ENCODE measurements at places on chromosomes 2 and 18. TPM values are rescaled to one million over a fixed set of nuclear protein-coding genes. Genes with fewer than 3 reads are reported as not detected.

GRCh38 chr18:66344227-66344626 lies 259.7 kb downstream of the CDH19 start:
- no peak overlapping the region for H3K4me3 ChIP-seq
- no peaks in the 10 kb centered on the region for H3K36me3 ChIP-seq
- no peaks in the 10 kb centered on the region for H3K27me3 ChIP-seq
- DNase-seq, result no peak
- no peak overlapping the region for H3K27ac ChIP-seq

DNA sequence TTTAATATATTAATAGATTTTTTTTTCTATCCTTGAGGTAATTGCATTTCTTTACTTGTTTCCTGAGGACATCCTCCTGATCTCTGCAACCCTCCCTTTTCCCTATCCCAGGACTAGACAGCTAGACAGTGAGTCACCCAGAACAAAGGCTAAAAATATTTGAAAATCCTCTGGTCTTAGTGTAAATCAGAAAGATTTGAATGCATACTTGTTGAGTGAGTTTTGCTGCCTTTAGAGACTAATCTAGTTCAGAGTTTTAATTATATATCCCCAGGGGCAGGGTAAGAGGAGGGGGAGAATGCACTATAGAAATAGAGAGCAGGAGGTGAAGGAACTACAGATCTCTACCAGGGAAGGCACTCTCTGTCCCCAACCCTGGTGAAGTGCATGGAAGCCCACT lies 202.3 kb upstream of the TCF4 start:
- no peaks in the 10 kb centered on the region for H3K4me1 ChIP-seq
- no peaks in the 10 kb centered on the region for H3K36me3 ChIP-seq
- H3K27ac ChIP-seq, result no peak overlapping the region
- no peaks in the 10 kb centered on the region for H3K27me3 ChIP-seq
- DNase-seq, result no peak
- H3K4me3 ChIP-seq, result no peak overlapping the region

- H3K27ac ChIP-seq, result no peak overlapping the region
- no peaks in the 10 kb centered on the region for H3K36me3 ChIP-seq
- no peaks in the 10 kb centered on the region for H3K27me3 ChIP-seq
- peak; percentile 79 for DNase-seq
- H3K4me1 ChIP-seq, result no peaks in the 10 kb centered on the region
These were observed 256.5 kb downstream of the TPGS2 start for GRCh38 chr18:36572135-36572856.

The TMEM247 gene
- total RNA-seq, result not detected

- peaks cover 20% of the 10 kb centered on the region for H3K36me3 ChIP-seq
- no peak overlapping the region for H3K27ac ChIP-seq
- H3K4me1 ChIP-seq, result no peaks in the 10 kb centered on the region
These were observed 45.9 kb downstream of the MBOAT2 start for GRCh38 chr2:8957628-8958027.

The CHRND gene
- total RNA-seq, result 0.11 TPM

DNA sequence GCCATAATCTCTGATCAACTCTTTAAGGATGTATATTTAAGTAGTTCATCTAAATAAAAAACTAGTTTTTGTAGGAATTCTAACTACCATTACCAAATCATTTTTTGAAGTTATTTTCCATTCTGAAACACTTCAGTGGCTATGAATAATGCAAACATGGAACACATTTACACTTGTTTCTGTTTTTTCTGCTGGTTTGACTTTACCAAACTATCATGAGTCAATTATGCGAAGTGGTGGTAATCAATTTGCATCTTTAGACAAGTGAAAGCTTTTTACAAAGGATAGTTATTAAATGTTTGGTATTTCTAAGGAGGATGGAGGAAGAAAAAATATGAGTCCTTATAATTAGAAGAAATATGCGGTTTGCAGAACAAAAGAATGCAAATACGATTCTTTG lies 202.0 kb upstream of the MMADHC start:
- H3K27ac ChIP-seq, result no peak overlapping the region
- no peaks in the 10 kb centered on the region for H3K36me3 ChIP-seq
- H3K4me1 ChIP-seq, result no peaks in the 10 kb centered on the region
- H3K4me3 ChIP-seq, result no peak overlapping the region

DNA sequence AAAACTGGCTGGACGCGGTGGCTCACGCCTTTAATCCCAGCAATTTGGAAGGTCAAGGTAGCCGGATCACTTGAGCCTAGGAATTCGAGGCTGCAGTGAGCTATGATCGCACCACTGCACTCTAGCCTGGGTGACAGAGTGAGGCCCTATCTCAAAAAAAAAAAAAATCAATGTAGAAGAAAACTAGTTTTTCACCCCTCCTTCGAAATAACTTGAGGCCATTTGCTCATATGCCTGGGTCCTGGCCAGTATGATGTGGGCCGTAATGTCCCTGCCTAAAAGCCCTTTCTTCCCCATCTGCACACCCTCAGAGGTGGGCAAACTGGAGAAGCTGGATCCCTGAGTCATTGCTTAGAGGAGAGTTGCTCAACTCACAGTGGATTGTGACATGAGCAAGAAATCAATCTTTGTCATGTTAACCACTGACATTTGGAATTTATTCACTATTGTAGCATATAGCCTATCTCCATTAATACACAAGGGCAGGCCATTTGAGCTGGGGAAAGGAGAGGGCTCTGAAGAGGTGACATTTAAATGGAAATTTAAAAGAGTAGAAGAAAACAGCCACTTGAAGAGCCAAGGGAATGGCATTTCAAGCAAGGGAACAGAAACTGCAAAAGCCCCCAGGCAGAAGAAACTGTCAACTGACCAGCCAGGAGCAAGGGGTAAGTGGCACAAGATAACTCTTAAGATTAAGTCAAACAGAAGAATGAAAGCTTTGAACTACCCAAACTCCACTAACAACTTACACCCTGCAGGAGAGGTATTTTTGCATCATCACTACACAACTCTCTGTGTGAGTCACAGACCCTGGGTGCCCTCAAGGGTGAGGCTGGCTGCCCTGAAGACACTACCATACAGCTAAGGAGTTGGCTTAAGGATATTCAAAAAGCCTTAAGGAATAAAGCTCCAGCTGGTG lies 7.6 kb upstream of the METTL21A start:
- no peak for DNase-seq
- H3K27me3 ChIP-seq, result no peaks in the 10 kb centered on the region
- no peak overlapping the region for H3K27ac ChIP-seq
- H3K36me3 ChIP-seq, result no peaks in the 10 kb centered on the region
- no peaks in the 10 kb centered on the region for H3K4me1 ChIP-seq

DNA sequence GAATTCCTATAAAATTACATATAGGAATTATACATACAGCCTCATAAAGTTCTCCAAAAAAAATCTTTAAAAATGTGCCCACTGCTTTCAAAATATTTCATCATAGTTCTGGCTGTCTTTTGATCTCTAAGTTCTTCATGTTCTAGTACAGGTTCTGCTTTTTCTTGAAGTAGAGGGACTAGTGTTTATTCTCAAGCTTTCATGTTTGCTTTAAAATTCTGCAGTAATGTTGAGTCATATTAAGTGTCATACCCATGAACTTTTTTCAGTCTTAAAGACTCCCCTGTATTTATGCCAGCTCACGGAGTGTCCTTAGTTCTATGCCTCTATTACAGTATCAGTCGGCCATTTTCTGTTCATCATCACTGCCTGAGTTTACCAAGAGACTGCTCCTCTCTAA lies 54.8 kb upstream of the CCDC141 start:
- peaks cover 2% of the 10 kb centered on the region for H3K4me1 ChIP-seq
- H3K4me3 ChIP-seq, result no peak overlapping the region
- no peaks in the 10 kb centered on the region for H3K27me3 ChIP-seq
- DNase-seq, result no peak
- no peak overlapping the region for H3K27ac ChIP-seq
- H3K36me3 ChIP-seq, result peaks cover 33% of the 10 kb centered on the region

The KRTCAP3 gene
- total RNA-seq, result 25.9 TPM

DNA sequence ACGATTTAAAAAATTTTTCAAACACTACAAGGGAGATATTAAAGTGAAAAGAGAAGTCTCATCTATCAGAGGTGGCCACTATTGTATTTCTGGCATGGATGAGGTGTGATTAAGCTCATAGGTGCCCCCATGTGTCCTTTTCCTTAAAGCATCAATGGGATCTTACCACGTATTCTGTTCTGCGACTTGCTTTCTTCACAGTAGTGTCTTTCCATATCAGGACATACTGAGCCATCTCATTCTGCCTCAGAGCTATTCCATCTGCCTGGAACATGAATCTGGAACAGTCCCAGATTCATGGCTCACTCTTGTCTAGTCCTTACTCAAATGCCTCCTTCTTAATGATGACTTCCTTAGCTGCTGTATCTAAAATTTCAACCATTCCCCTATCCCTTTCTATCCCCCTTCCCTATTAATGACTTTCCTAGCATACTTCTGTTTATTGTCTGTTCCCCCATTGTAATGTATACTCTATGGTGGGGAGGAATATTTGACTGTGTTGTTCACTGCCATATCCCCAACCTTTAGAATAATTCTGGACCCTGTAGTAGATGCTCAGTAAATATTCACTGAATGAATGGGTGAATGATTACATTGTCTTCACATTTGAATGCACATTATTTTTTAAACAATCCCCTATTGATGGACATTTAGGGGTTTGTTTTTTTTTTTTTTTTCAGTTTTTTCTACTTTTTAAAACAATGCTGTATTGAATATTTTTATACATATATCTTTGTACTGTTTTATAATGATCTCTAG lies 11.1 kb downstream of the STAMBP start:
- peaks cover 60% of the 10 kb centered on the region for H3K36me3 ChIP-seq
- H3K27ac ChIP-seq, result no peak overlapping the region
- DNase-seq, result no peak
- H3K4me3 ChIP-seq, result no peak overlapping the region
- H3K27me3 ChIP-seq, result no peaks in the 10 kb centered on the region
- H3K4me1 ChIP-seq, result no peaks in the 10 kb centered on the region

DNA sequence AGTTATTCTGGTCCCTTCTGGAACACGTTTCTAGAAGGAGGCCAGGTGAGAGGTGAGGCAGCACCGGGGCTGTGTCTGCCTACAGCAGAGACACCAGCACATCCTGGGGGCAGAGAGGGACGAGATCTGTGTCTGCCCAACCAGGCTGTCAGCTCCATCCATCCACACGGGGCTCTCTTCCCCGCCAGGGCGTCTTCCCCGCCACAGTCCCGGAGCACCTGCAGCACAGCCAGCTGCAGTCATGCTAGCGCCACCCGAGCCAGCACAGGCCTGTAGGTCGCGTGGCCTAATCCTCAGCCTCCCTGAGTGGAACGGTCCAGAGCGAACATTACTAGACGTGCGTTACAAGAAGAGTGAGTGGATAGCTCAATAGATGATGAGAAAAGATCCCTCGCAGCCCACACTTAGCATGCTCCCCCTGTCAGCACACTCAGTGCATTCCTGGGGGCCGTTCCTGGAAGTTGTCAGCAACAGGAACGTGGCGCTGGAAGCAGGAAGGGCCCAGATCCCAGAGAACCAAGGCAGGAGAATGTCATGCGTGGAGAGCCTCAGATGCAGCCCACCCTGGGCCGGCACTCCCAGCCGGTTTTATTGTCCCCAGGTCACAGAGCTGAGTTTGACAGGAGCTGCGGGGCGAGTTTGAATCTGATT lies 179.0 kb downstream of the TWIST2 start:
- peak; percentile 81 for DNase-seq
- no peaks in the 10 kb centered on the region for H3K4me1 ChIP-seq
- H3K27ac ChIP-seq, result no peak overlapping the region
- no peaks in the 10 kb centered on the region for H3K36me3 ChIP-seq
- H3K27me3 ChIP-seq, result no peaks in the 10 kb centered on the region

DNA sequence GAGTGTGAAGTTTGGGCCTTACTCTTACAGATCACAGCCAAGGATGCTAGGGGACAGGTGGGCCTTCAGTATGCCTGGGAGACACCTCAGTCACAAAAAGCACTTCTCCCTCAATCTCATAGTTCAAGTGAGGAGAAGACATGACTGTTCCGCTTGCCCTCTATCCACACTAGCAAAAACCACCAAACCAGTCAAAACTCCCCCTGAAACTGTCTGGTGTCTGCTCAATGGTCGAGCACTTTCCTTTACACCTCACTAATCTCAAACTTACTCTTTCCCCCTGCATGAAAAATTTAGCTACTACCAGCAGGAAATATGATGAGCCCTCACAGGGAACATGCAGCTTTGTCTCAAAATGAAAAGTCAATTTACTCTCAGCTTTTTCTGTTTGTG lies 232.2 kb downstream of the TRIB2 start:
- no peak overlapping the region for H3K4me3 ChIP-seq
- H3K4me1 ChIP-seq, result peaks cover 2% of the 10 kb centered on the region
- H3K27me3 ChIP-seq, result peaks cover 40% of the 10 kb centered on the region
- H3K36me3 ChIP-seq, result no peaks in the 10 kb centered on the region

The LYG1 gene
- total RNA-seq, result 0.55 TPM

- no peak overlapping the region for H3K4me3 ChIP-seq
- H3K4me1 ChIP-seq, result no peaks in the 10 kb centered on the region
- DNase-seq, result no peak
- H3K27ac ChIP-seq, result no peak overlapping the region
- no peaks in the 10 kb centered on the region for H3K27me3 ChIP-seq
These were observed 61.7 kb upstream of the WIPF1 start for GRCh38 chr2:174659069-174659900.

DNA sequence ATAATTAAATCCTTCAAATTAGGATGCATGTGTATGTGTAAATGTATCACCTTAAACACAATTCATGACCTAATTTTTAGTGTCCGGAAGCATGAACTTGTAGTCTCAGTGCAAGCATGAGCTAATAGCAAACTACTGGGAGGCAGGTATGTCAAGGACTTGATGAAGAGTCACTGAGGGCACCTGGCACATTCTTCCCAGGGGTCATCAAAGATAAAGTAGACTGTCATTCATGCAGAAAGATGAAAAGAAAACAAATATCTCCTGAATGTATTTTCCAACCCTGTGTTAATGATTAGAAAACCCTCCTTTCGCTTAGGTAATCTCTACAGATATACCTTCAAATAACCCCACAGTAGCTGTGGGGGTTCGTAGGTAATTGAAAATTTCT lies 234.9 kb downstream of the SOCS6 start:
- H3K27ac ChIP-seq, result no peak overlapping the region
- H3K27me3 ChIP-seq, result no peaks in the 10 kb centered on the region
- H3K36me3 ChIP-seq, result no peaks in the 10 kb centered on the region
- no peaks in the 10 kb centered on the region for H3K4me1 ChIP-seq
- no peak for DNase-seq

GRCh38 chr2:99659874-99660273 lies 170.1 kb upstream of the REV1 start:
- H3K4me1 ChIP-seq, result no peaks in the 10 kb centered on the region
- no peak overlapping the region for H3K4me3 ChIP-seq
- no peak for DNase-seq
- no peaks in the 10 kb centered on the region for H3K36me3 ChIP-seq
- no peaks in the 10 kb centered on the region for H3K27me3 ChIP-seq
